DMS53 (cell line): ENCODE measurements at places on chromosomes 2 and 18.
A peak's percentile ranks its signal among the peaks of the same experiment; 100 is the strongest.

- no peak for DNase-seq
Observed at GRCh38 chr2:197073270-197073669, 146.8 kb upstream of the PGAP1 start.

DNA sequence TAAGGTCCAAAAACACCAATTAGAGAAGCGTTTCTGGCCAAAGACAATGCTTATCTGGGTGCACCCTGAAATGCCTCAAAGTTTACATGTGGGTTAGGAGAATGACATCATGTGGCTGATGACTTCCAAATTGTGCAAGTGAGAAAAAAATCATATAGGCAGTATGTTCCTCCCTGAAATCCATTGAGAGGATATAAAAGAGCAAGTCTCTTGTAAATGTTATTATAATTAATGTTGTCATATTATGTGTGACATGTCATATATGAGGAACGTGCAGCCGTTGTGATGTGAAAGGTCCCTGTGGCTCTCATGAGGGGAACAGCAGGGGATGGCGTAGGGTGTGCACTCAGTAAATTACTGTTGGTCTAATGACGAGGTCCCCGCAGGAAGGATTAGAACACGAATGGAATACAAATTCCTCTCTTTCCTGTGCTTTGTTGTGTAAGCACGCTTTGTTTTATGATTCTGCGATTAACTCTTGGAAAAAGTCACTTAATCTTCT, 290.8 kb downstream of the PRKCE start:
- no peak for DNase-seq

GRCh38 chr2:75068546-75068945, 110.1 kb downstream of the POLE4 start:
- DNase-seq, result no peak

- peak; percentile 90 for DNase-seq
Observed at GRCh38 chr18:8615397-8616027, 6.3 kb downstream of the RAB12 start.

DNA sequence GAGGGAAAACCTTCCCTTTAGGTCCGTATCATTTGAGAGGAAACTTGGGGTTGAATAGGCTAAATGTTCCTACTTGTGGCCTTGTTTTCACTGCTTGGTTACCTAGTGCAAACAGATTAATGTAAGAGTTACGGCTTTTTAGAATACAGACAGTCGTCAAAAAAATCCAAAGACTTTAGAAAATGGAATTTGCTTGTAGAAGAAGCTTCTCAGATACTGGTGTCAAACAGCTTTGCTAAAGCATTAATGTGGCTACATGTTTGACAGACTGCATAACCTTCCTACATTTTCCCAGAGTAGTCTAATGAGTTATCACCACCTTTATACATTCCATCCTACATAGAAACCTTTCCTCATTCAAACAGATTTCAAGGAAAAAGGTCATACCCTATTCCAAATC, 114.6 kb downstream of the FMNL2 start:
- no peak for DNase-seq

DNA sequence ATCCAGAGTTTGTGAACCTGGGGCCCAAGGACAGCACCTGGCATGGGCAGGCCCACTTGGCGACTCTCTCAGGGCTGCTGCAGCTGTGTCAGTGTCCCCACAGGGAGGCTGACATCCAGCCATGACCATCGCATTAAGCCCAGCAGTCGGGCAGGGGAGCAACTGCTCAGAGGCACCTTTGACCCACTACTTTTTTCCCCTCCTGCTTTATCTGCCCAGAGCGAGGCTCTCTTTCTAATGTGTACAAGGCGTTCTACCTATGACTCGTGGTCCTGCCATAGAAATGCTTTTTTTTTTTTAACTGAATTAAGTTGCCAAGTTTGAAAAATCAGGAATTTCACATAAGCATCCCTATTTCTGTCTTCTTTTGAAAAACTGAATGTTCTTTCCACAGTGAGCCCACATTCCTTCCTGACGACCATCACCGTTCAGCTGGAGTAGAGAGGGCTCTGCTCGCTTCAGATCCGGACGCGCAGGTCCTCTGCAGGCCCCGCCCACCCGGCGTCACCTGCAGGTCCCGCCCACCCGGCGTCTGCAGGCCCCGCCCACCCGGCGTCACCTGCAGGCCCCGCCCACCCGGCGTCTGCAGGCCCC, 403 bp upstream of the CLUL1 start:
- peak; percentile 98 for DNase-seq

GRCh38 chr2:208466151-208466919, 59.7 kb downstream of the PTH2R start:
- peak; percentile 90 for DNase-seq

DNA sequence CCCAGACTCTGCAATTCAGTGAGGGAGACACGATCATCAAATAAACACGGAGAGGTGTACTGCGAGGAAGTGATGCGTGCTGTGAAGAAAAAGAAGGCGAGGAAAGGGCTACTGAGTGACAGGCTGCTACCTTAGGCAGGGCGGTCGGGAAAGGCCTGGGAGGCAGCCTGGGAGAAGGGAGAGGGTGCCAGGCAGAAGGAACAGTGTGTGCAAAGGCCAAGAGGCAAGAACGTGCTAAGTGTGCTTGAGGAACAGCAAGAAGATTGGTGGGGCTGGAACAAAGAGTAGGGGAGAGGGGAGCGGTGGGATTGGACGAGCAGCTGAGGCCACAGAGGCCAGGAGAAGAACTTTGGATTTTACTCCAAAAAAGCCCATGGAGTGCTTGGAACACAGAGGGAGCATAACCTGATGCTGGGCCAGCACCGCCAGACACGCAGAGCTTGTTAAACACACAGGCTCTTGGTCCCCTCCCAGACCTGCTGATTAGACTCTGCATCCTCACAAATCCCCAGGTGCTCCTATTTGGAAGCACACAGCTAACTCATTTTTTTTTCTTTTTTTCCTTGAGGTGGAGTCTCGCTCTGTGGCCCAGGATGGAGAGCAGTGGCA, 30.4 kb downstream of the SERTAD2 start:
- no peak for DNase-seq

DNA sequence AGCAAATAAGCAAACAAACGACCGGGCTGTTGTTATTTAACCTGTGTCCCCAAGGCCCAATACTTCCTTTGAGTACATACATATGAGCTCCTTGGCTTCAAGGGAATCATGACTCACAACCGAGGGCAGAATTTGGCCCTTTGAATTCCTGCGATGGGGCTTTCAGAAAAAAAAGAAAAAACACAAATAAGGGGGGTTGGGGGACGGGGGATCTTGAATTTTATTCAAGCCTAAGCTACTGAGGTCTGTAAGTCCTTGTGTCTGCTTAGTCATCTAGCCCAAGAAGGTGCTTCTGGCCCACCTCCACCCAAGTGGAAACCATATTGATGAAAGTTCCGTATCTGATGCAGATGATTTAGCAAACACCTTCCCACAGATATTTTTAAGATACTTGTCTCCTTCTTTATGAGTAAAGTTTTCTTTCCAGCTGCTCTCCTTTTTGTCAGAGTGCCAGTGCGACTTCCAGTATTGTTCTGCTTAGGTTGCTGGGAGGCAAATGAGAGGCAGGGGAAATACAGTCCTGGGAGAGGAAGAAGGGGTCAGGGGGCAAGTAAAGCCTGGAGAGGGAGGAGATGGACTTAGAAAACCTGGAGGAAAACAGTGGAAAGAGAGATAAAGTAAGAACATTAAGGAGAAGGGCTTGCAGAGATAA, 169.6 kb downstream of the ZEB2 start:
- DNase-seq, result no peak

DNA sequence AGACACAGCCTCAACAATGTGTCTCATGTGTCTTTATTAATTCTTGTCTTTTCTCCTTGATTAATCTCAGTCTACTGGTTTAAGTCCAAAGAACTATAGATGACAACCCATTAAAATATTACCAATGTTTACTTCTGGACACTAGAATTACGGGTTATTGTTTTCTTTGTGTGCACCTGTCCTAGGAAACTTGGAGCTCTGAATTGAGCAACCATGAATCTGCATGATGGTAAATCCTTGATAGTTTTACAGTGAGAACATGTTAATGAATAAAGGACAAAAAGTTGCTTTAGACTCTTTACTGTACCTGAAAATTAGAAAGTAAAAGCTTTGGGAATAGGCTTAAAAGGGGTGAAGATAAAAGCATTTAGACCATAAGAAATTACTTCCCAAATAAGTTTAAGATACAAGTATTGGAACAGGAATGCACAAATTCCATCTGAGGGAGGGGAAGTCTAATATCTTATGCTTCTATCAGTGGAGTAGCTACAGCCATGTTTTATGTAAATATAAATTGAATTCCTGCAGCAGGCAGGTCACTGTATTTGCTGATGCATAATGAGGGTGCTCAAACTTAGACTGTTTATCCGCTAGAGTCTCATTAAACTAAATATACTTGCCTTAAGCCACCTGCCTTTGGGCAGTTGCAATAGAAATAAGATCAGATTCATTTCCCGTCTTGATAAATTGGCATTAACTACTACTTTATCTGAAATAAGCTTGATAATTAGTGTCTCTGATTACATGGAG, 603.7 kb upstream of the GCFC2 start:
- no peak for DNase-seq

- DNase-seq, result no peak
Observed at GRCh38 chr2:39435234-39435633, 1.9 kb downstream of the MAP4K3 start.

GRCh38 chr2:49207204-49207603, 52.9 kb upstream of the FSHR start:
- no peak for DNase-seq
